WTC11 (cell line): ENCODE measurements at places on chromosomes 4 and X.

DNA sequence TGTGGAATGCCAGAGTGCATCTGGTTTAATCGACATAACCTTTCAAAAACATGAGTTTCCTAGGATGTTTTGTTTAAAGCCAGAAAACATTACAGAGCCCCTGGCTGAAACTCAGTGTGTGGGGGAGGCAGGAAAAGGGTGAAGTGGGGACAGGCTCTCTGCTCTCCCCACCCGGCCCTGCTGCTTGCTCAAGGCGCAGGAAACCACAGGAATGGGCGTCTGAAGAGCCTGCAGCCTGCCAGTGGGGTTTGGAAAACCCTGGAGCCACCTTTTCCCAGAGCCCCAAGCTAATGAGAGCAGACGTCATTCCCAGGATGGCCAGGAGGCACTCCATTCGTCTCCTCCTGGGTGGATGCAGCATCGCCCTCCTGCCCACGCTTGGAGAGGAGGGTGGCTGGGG lies 240.6 kb downstream of the AFAP1 start:
- DNase-seq: no peak

DNA sequence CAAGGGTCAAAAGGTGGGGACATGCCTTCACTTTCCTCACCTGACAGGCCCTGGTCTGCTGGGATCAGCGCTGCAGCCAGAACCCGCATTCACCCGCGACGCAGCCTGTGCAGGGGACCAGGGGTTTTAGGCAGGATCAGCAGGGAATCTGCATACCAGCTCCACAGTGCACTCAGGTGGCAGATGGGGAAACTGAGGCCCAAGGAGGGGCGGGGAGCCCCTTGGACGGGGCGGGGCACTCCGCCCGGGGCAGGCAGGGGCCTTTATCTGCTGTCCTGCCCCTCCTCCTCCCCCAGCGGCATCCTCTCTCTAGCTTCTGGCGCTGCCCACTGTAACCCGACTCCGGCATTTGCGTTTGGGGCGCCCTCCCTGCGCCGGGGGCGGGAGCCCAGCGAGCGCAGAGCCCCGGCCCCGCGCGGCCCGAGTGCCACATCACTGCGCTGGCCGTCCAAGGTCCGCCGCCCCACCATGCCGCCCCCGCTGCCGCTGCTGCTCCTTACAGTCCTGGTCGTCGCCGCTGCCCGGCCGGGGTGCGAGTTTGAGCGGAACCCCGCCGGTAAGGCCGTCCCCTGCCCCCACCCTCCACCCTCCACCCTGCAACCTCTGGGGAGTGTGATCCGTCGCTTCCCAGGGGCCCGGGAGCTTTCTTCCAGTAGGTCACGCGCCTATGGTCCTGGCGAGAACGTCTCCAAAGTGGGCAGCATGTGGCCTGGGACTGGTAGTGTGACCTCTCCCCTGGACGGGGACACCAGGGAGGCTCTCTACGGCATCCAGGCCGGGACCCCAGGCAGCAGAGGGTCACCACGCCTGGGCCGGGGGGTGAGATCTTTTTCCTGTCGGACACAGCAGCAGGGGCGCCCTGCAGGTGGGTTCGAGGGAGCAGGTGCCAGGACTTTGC lies at the start of gene CPZ:
TSS of gene CPZ (plus strand) at position 400 of the 898 bp plus-strand sequence. CDS start at position 469, 69 bp downstream.
- DNase-seq: peak; percentile 76

DNA sequence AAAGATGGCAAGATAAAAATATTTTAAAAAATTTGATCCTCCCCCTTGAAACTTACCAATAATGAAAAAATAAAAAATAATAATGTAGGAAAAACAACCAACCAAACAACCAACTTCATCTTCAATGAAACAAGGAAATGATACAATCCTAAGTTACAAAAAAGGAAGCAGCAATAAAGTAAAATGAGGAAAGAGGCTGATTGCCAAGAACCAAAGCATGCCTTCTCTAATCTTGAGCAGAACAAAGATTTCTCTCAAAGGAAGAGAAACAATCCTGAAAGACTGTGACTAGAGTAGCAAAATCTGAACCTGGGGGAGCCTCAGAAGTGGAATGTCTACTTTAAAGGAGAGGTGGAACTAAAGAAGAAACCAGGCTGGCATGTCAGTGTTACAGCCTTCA lies 10.9 kb upstream of the WDFY3 start:
- DNase-seq: no peak

- no peak for DNase-seq
Measured at GRCh38 chrX:1239681-1240142, 27.3 kb upstream of the CRLF2 start.
